OCI-LY7 (cell line): ENCODE measurements at places on chromosomes 12 and 14. TPM values are rescaled to one million over a fixed set of nuclear protein-coding genes. Genes with fewer than 3 reads are reported as not detected.

GRCh38 chr14:46048127-46048526 is 603.5 kb downstream of the RPL10L start:
- DNase-seq = peak; percentile 7

GRCh38 chr12:89210277-89210676 is 142.0 kb downstream of the DUSP6 start:
- no peak for DNase-seq

DNA sequence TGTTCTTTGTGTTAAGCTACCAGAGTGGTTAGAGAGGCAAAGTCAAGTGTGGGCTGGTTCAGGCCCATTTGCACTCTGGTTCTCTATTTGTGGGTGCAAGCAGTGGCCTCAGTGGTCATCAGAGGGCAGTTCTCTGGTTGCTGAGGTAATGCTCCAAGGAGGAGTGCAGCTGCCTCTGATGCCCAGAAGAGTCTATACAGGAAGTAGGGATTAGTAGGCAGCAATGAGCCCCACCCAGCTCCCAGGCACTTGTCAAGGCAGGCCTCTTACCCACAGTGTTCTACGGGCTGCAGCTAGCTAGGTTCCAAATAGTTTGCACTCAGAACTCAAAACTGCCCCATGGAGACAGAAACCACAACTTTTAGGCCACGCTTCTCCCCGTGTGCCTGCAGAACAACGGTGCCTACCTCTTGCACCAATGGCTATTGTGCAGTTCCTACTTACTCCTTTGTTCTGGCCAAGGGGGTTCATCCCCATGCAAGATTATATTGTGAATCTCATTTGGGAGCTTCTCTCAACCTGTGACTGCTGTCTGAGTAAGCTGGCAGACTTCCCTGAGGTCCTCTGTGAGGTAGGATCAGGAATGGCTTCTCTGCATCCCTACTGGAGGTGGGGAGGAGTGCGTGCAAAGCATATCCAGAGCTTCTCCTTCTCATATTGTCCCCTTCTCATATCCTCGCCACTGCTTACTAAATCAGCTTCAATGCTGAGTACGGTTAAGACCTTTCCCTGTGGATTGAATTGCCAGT is 410.3 kb upstream of the LMO3 start:
- DNase-seq = no peak

- DNase-seq = no peak
Measured at GRCh38 chr12:99232324-99232723, 415.2 kb upstream of the GARIN6 start.

- peak; percentile 72 for DNase-seq
Measured at GRCh38 chr12:120121766-120122293, 5.3 kb upstream of the RAB35 start.

GRCh38 chr12:7206691-7207090 is 17.2 kb downstream of the PEX5 start:
- peak; percentile 33 for DNase-seq

GRCh38 chr12:124397807-124398577 is 103.1 kb downstream of the RFLNA start:
- DNase-seq = no peak

DNA sequence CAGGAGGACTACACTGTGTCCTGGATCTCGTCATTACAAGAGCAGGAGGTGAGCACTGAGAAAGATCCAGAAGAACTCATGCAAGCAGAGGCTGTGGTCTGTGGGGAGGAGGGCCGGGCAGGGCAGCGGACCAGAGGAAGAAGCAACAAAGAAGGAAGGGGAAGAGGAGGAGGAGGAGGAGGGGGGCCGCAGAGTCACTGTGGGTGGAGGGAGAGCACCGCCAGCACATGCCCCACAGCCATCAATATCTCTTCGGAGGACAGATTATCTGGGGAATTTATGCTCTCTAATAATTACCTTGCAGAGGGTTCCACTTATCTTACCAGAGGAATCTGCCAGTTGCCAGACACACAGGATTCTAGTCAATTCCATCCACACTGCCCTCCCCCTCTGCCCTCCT is 105.6 kb downstream of the DPF3 start:
- DNase-seq = no peak

GRCh38 chr12:80413462-80413861 is 30.6 kb upstream of the PTPRQ start:
- peak; percentile 3 for DNase-seq

GNB3 gene
- total RNA-seq = 20.4 and 23.7 TPM in 2 replicates

FAM222A gene
- total RNA-seq = 1.8 and 2.4 TPM in 2 replicates

SNW1 gene
- 107 and 113 TPM in 2 replicates for total RNA-seq
